ENCODE measurements at places on chromosomes 13 and 19.

DNA sequence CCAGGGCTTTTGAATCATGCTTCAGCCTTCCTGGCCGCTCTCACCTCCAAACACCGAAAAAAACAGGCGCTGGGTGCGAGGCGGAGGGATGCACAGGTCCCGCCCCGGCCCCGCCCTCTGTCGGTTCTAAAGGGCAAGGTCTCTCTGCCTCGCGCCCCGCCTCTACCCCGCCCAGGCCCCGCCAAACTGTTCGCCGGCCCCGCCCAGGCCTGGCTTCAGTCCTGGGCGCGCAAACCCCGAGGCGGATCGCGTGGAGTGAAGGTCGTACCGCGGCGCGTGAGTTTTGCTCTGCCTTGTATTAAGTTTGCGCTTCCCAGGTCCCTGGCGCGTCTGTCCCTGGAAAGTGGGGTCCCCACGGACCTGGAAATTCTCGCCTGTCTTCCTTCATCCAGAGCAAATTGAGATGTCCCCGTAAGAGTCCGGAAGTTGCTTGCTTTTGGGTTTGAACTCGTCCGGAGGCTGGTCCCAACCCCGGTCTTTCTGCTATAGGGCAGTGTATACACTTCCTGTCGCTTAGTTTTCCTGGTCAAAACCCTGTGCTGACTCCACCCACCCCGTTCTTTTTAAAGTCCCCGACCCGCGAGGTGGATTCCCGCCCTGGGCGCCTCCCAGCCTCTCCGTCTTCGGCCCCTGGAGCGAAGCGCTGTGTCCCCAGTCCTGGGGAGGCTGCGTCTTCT, 8.4 kb downstream of the ZNF808 start:
- DNase-seq: peak; percentile 42

DNA sequence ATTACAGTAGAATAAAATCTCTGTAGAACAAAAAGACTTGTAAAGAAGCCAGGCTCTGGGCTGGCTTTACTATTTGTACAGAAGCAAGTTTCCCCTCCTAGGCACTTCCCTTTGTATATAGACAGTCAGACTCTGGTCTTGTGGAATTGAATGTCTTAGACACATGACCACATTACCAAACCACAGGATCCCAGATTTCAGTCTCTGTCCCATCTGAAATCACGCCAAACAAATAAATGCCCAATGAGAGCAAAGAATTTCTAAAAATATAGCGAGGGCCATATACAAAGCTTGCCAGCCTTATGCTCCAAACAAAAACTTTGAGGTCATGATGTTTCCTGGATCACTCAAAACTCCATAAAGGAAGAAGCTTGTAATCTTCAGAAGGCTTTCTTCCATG, 23.9 kb downstream of the CCDC70 start:
- DNase-seq: no peak

DNA sequence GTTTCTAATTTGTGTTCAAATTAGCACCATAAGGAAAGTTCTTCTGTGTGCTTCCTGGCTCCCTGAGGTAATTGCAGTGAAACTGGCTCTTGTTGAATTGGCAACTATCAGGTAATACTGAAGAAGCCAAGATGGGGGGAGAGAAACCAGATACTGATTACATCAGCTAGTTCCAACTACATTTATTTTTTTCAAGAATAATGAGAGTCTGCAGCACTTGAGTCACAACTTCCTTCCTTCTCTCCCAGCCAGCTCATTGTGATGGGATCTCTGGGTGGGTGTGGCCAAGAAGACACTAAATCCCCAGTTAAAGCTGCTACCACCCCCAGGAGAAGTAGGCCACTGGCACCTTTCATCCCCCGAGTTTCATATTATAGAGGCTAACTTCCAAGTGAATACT, 100.7 kb upstream of the RXFP2 start:
- no peak for DNase-seq

DNA sequence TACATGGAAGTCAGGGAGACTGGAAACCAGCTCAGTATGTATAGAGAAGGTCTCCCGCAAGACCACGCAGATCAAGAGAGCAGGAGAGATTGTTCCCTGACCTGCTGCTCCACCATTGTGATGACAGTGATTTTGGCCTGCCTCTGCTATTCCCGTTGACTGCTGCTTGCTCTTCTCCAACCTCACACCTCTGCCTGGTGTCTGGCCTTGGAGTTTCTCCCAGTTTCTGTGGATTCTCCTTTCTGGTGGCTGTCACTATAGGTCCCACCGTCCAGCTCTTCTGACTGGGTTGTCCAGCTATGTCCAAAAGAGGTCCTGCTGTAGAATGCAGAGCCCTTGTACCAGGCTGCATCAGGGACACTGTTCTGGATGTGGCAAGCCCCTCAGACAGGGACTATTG, 171.7 kb downstream of the DNAJC15 start:
- no peak for DNase-seq

GRCh38 chr13:71067165-71067815, 799.7 kb downstream of the DACH1 start:
- peak; percentile 7 for DNase-seq

GRCh38 chr13:111629016-111629415, 308.6 kb downstream of the TEX29 start:
- no peak for DNase-seq

- DNase-seq: no peak
Observed at GRCh38 chr13:84263354-84264069, 381.2 kb upstream of the SLITRK1 start.

DNA sequence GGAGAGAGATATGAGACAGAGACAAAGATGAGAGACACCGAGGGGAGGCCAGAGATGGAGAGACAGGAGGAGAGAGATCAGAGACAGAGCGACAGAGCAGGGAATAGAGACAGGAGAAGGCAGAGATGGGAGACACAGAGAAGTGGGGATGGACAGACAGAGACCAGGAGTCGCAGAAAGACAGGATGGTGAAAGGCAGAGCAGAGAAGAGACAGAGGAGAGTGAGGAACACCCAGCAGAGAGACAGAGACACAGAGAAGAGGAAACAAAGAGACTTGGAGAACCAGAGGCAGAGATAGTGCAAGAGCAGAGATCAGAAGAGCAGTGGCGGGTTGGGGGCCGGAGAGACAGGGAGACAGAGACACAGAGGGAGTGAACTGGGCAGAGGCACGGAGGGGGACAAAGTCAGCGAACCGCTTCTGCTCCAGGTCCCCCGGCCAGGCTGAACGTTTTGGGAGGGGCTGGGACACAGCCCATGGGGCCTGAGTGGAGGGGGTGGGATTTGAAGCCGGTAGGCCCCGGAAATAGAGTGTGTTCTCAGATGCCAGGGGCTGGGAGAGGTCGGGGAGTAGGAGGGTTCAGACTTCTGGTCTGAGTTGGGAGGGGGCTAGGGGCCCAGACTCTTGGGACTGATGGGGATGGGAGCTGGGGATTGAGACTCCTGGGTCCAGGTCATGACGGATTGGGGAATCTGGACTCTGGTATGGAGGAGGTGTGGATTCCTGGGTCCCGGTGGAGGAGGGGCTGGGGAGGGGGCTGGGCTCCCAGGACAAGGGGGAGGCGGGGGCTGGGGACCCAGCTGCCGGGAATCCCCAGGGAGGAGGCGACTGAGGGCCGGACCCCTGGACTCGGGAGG, 654 bp downstream of the ZNF579 start:
- no peak for DNase-seq

DNA sequence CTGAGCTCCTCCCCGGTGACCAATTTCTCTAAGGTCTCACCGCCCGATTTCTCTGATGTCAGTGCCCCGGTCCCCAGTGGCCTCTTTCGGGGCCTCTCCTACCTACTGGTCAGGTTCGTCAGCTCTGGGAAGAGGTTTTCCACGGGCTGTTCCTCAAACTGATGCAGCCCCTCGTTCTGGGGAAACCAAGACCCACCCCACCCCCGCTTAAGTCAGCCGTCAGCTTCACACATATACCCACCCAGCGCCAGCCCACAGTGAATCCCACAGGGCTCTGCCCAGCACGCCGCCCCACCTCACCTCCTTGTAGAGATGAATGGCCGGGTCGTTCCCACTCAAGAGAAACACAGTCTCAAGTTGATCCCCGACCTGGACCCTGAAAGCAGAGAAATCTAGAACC, 3.4 kb downstream of the KPTN start:
- no peak for DNase-seq

- no peak for DNase-seq
Observed at GRCh38 chr13:110476220-110476617, 85.3 kb downstream of the RAB20 start.

DNA sequence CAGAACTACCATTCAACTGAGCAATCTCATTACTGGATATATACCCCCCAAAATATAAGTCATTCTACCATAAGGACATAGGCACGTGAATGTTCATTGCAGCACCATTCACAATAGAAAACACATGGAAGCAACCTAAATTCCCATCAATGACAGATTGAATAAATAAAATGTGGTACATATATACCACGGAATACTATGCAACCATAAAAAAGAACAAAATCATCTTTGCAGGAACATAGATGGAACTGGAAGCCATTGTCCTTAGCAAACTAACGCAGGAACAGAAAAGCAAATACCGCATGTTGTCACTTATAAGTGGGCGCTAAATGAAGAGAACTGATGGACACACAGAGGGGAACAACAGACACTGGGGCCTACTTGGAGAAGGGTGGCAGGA, 14.1 kb downstream of the RNF113B start:
- no peak for DNase-seq

DNA sequence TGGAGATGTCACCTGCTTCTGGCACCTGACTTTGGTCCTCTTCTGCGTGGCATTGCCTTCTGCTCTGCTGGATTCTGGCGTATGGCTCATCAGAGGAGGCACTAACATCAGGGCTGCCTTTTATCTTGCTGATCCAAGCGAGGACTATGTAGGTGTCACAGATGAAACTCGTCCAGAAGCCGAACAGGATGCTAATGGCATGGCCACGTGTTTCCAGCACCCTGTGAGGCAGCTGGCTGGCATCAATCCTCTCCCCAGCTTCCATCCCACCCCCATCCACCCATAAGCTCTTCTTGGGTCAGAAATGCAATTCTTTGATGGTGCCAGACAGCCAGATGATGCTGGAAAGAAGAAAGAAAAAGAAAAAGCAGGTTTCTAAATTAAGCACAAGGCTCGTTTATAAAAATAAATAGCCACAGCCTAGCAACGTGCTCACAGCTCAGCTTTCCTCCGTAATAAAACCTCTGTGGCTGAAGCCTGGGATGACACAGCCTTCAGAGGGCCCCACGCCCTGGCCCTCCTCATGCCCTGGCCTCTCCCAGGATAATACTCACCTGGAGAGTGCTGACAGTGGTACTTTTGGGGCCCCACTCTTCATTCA, 212.9 kb upstream of the SERP2 start:
- no peak for DNase-seq

- no peak for DNase-seq
Observed at GRCh38 chr19:3175781-3176714, 2.5 kb upstream of the S1PR4 start.

Data from pons (tissue), 1 donor.